ENCODE measurements at places on chromosomes 3 and 15.

- peak; percentile 58 for DNase-seq
These were observed 77.4 kb upstream of the PLCL2 start for GRCh38 chr3:16807391-16807790.

DNA sequence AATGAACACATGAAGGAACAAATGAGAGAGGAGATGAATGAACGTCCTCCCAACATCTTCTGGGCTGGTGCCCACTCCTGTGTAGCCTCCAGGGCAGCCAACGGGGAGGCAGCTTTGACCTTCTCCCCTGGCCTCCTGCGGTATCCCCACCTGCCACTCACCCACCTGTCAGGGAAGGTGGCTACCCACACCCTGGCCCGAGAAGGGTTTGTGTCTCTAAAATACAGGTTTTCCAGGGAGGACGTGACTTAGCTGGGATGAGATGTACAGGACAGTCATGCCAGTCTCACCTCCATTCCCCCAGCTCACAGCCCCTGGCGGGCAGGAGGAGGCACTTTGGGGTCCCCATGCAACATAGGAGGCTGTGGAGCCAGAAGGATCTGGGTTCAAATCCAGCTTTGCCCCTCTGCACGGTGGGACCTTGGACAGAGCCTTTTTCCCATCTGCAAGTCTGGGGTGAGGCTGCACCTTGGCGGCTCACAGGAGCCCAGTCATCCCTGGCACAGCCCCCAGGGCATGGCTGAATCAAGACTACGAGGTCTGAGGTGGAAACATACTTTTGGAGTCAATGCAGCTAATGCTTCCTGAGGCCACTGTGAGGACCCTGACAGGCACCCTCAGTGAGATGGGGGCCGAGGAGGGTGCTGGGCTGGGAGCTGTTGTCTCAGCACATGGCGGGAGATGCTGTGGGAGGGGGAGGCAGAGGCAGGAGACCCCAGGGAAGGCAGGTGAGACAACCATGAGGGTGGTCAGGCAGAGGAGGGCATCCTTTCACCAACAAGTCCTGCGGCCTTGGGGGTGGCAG, 11.1 kb upstream of the PLXND1 start:
- DNase-seq = no peak

GRCh38 chr3:155502630-155503029, 209.1 kb upstream of the STRIT1 start:
- no peak for DNase-seq

- no peak for DNase-seq
These were observed 148.7 kb downstream of the SI start for GRCh38 chr3:164929642-164930041.

GRCh38 chr3:137852391-137852830, 88.3 kb downstream of the SOX14 start:
- no peak for DNase-seq

DNA sequence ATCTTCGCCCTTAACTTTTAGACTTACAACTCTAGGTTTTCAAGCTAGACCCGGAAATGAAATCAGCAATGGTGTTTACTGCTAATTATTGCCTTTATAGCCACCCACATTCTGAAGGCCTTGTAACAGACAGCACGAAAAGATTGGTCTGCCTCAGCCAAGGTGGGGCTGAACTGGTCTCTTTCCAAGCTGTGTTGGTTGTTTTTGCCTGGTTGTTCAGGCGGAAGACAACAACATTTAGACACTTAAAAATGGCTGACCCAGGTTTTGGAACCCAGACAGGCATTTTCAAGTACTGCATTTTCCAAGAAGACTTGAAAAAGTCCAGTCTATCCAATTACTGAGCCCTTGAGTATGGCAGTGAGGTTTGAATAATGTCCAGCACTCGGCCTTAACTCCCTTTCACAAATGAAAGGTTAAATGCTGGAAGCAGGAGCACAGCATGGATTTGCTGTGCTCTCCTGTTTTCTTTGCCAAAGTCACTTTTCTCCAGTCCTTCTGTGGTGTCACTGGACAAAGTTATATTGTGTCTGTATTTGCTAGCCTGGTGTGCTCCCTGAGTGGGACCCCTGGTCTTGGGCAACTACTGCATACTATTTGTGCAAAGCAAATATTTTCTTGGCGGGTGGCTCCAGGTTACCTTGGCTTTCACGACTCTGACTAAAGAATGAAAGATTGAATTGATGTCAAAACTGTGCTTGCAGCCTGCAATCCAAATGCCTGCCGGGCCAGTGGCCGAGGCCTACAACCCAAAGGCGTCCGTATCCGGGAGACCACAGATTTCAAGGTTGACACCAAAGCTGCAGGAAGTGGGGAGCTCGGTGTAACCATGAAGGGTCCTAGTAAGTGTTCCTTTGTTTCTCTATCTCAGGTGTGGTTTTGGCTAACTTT, 93.5 kb downstream of the FLNB start:
- DNase-seq = no peak

- DNase-seq = peak; percentile 26
These were observed 143.9 kb downstream of the GABRB3 start for GRCh38 chr15:26628879-26629529.

GRCh38 chr3:127483902-127484591, 106.5 kb downstream of the TPRA1 start:
- DNase-seq = no peak

GRCh38 chr15:59274126-59274970, 67.7 kb downstream of the LDHAL6B start:
- DNase-seq = no peak

DNA sequence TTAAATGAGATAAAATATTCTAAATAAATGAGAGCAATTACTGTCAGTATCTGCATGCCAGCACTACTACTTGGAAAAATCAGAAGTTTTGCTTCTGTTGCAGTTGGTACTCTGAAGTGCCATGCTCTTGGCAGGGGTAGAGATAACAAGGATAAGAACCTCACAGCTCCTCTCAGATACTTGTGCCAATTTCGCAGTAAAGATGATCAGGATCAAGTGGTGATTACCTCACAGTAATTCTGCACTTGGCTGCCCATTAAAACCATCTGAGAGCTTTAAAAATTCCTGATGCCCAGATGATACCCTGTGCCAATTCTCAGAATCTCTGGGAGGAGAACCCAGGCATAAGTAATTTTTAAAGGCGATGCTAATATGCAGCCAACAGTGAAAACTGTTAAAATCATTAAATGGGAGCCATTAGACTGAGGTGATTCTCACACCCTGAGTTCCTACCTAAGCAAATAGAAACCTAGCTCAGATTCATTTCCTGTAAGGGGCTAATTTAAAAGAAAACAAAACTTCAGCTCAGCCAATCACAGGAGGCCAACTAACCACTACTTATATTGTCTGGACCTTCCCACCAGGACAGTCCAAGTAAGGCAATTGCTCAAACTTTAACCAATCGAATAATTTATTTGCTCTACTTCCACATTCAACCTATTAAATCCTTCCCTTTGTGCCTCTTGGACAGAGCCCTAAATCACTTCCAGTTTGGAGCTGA, 171.2 kb downstream of the KCNMB2 start:
- no peak for DNase-seq

- no peak for DNase-seq
These were observed 48.9 kb downstream of the ABCC5 start for GRCh38 chr3:183968666-183969245.

- DNase-seq = no peak
These were observed 42.1 kb downstream of the MAGI1 start for GRCh38 chr3:65996589-65996988.

DNA sequence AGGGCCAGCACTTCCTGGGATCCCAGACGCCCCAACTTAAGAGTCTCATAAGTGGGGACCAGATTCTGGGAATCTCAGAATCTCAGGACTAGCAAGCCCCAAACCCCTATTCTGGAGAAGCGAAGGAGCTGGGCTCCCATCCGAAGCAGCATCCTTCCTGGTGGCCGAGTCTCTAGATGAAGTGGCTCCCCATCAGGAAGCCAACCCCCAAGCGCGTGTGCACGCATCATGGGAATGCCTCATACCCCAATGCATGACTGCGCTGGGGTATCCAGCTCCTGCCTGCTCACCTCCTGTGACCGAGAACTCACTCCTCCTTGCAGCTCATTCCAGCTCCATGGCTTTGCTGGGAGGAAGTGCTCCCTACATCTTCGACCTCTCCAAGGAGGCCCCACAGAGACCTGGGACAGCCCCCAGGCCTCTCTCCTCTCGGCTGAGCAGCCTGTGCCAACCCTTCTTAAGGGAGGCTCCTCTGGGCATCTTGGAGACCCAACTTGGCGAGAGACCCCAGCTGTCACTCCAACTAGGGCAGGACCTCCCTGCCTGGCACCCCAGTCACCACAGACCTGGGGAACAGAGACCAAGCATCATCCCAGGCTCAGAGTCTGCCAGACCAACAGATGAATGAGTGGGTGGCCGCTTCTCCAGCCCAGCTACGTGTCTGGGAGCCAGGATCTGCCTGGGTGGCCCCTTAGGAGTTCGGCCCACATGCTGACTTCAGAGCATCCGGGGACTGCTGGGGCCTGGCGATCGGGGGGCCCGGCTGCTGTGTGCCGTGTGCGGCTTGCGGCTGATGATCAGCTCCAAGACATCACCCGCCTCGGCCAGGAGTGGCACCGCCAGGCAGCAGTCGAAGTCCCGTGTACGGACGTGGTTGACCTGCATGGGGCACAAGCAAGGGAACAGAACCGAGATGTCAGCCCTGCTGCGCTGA, 46.9 kb downstream of the GRIP2 start:
- DNase-seq = no peak

DNA sequence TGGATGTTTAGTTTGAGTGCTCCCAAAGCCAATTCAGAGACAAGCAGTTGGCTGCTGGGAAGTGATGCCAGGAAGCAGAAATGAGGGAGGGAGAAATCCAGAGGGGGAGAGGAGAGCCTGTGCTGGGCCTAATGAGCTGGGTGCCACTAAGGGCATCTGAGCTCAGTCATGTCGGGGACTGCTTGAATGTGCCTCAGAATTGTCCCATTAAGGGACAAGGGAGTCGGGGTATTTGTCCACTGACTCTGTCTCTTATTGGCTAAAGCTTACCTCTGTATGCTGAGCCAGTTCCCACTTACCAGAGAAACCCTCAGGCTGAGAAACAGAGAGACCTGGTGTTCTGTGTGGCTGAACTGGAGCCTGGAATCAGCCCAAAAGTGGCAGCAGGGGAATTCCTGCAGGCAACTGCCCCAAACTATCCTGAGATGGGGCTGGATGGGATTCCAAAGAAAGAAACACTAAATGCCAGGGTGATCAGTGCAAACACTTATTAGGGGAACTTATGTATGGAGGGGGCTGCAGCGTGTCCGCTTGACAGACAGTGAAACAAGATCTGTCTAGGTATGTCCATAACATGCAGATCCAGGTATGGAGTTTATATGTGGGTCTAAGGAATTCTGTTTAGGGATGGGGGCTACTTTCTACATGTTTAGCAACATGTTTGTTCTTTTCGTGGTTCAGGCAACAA, 48.6 kb downstream of the NR1D2 start:
- no peak for DNase-seq

Measured in fibroblast of skin of left quadriceps (primary cell).